ENCODE measurements at places on chromosomes 6 and 20. TPM values are rescaled to one million over a fixed set of nuclear protein-coding genes. Genes with fewer than 3 reads are reported as not detected.

C20orf202 gene
- not detected for total RNA-seq

LAMA2 gene
- total RNA-seq = 0.31 TPM

SFTA2 gene
- total RNA-seq = not detected

GPX5 gene
- total RNA-seq = not detected

NTSR1 gene
- 0.07 TPM for total RNA-seq

ID4 gene
- 0.72 TPM for total RNA-seq

MCUR1 gene
- total RNA-seq = 9.8 TPM

SOX4 gene
- 9.2 TPM for total RNA-seq

MYLK2 gene
- total RNA-seq = 0.66 TPM
